AG10803 (cell line): ENCODE measurements at places on chromosomes 4 and X.

DNA sequence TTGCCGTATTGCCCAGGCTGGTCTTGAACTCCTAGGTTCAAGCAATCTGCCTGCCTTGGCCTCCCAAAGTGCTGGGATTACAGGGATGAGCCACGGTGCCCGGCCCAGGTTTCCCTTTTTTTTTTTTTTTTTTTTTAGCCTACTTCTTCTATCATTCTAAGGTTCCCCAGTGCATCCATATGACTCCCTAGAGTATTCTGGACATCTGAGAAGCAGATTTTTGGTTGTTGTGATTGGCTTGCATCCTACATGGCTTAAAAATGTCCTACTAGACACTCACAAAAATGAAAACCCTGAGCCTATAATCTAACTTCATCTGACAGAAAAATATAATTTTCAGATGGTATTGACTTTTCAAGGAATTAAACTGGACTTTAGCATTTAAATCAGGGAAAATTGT, 41.7 kb downstream of the SMIM14 start:
- no peak for DNase-seq

DNA sequence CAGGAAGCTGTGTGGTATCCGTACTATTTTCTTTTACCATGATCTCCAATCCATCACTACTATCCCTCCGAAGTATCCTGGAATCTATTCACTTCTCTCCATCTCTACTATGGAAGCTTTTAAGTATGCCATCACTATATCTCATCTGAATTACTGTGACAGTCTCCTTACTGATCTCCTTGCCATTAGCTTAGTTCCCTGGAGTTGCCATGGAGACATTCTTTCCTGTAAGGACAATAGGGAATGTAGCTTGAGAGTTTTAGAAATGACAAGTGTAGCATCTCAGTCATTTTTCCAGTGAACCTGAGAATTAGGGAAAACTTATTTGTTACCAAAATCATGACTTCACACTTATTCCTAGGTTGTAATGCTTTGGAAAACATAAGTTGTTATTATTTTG, 86.3 kb downstream of the HPGD start:
- no peak for DNase-seq

DNA sequence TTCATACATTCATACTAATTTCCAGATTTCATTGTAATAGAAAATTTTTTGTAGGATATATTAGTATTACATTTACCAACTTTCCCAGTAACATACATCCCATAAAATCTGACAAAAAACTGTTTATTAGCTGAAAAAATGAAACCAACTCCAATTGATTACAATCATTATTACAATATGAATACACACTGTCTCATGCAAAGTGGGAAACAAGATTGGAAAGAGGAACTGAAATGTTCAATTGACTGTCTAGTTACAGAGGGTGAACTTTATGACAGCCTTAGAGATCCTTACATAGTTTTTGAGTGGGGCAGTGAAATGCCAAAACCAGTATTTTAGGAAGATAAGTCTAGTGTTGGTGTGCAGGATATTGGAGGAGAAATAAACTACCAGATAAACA, 2.3 kb upstream of the AMBN start:
- DNase-seq, result no peak

DNA sequence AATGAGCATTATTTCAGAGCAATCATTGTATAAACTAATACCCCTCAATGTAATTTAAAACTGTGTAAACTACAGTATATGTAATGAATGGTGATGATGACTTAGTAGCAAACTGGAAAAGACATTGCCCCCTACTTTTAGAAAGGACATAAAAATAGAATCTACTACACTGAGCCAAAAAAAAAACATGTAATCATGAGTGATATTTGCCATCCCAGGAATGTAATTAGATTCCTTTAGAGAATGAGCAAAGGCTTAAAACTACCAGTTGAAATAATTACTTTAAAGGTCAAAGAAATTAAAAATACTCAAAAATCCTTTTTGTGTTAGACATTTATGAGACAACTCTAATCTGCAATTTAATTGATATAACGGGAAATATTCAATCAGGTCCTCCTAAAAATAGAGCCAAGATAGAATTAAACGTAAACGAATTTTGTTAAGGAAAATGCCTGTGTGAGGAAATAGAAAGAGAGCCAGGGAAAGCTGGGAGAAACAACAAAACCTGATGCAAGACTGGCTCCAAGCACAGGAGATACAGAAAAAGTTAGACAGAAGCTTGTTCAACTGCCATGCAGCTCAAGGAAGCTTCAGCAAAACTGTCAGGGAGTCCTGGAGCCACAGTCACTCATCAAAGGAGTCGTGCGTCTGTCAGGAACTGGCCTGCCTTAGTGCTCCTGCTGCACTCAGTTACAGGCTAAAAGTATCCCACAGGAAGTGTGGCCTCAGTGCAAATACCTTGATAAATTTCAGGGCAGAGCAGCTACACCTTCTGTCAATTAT, 655.7 kb upstream of the INTU start:
- no peak for DNase-seq

DNA sequence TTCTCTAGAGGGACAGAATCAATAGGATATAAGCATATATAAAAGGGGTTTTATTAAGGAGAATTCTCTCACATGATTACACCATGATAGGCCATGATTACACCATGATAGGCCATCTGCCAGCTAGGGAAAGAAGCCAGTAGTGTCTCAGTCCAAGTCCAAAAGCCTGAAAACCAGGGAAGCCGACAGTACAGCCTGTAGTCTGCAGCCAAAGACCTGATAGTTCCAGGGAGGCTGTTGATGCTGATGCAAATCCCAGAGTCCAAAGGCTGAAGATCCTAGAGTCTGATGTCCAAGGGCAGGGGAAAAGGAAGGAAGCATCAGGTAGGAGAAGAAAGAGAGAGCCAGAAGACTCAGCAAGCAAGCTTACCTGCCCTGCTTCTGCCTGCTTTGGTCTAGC, 411.3 kb upstream of the EMCN start:
- no peak for DNase-seq

DNA sequence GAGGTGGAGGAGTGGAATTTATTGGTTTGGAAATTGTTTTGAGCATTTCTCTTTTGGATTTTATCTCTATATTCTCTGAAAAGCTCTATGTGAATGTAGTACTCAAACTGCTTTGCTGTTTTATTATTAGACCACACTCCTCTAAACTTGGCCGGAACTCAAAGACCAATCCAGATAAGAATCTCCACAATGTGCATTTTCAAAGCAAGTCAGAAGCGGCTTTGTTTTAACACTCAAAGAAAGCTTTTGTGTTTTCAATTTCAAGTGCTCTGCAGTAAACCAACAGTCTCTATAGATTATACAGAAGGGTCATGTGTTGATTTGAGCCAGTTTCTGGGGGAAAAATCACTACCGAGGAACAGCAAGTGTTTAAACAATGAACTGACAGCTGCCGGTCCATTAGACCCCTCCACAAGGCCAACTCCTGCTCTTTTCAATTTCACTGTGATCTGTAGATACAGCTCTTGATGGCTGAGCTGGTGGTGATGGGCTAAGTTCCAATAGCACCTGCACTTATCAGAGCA, 79.4 kb downstream of the FTHL17 start:
- no peak for DNase-seq

- DNase-seq, result peak; percentile 17
These were observed 8.0 kb downstream of the MAN2B2 start for GRCh38 chr4:6582889-6583490.

- DNase-seq, result no peak
These were observed 155.6 kb downstream of the PPP4R3C start for GRCh38 chrX:27307546-27307945.

DNA sequence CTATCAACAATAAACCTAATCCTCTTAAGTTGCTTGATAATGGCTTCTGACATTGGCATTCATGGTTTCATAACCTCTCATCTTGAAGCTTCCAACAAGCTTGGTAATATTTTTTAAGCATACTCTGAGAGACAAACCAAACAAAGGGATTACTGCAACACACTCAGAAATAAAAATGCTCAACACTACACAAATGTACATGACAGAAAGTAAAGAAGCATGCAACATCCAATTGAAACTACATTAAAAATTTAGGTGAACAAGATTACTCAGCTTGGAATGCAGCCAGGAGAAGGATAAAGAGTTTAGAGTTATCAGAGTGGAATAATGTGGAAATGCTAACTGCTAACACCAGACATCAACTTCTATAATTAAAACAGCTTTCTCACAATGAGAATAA, 1136.6 kb upstream of the PABPC4L start:
- DNase-seq, result no peak

DNA sequence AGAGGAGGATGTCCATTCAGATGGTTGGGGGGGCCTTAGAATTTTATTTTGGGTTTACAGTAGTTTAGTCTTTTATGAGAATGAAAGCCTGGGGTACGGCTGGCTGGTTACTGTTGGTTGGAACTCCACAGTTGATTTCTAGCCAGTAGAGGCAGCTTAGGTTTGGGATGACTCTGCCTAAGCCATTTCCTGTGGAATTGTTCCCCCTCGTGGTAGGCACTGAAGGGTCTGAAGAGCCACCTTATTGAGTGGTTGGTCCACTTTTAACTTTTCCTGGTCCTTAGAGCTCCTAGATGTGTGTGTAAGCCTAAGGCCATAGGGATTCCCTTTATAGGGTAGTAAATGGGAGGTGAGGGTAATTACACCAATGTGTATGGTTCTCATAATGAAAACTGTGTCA, 19.7 kb downstream of the SPIN3 start:
- peak; percentile 5 for DNase-seq

DNA sequence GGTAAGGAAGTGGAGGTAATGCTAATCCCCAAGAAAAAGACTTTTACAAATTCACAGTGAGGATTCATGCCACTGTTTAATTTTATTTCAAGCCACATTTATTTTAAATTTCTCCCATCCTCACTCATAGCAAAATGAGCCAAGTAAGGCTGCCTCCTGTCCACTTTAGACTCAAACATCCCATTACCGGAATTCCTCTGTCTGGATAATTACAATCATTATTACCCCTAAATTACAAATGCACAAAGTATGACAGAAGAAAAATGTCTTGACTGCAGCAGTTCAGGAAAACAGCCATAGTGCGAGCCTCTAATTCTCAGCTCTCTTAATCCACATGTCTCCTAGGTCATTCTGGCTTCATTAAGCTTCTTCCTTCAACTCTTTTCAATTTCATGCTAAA, 57.0 kb downstream of the MAPK10 start:
- no peak for DNase-seq

DNA sequence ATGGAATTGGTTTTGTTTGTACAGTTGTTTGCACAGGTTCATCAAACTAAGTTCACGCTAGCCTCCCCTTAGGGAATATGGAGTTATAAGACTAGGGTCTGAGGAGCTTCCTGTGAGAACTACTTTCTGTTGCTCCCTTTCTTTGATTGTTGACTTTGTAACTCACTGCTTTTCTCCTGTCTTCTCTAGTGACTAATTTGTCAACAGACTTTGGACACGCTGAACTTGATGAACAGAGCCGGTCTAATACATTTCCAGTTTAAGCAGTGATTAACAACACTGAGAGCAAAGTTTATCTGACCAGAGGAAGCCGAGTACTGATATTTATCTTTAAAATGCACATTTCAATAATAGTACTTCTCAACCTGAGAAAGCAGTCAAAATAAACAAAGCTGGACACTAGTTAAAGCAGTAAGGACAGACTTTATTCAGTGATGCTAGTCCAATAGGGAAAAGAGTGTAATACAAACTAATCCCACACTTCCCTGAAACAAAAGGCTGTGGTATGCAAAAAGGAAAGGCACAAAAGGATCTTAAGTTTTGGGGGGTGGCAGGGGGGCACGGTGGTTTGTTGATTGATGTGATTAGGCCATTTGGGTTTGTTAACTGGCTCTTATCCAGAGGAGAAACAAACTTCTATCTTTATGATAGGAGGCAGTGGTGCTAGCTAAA, 2.7 kb upstream of the NUDT9 start:
- no peak for DNase-seq

- no peak for DNase-seq
These were observed 8.4 kb downstream of the SLC6A8 start for GRCh38 chrX:153696100-153696499.

DNA sequence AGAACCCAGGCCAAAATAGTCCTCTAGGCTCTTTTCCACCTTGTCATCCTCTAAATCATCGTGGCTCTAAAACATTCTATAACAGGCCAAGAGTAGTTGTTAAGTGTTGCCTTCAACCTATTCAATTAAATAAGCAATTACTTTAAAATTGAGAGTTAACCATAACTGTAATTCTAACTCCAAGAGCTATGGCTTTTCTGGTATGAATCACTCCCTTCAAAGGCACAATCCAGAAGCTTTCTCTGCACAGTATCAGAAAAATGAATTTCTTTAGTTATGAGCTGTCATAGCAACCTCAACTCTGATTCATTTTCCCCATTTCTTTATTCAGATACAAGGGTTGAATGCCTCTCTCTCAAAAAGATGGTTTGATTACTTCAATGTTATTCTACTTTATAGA, 21.7 kb downstream of the INPP4B start:
- DNase-seq, result no peak

GRCh38 chrX:2479420-2479780, 21.4 kb downstream of the DHRSX start:
- DNase-seq, result no peak

DNA sequence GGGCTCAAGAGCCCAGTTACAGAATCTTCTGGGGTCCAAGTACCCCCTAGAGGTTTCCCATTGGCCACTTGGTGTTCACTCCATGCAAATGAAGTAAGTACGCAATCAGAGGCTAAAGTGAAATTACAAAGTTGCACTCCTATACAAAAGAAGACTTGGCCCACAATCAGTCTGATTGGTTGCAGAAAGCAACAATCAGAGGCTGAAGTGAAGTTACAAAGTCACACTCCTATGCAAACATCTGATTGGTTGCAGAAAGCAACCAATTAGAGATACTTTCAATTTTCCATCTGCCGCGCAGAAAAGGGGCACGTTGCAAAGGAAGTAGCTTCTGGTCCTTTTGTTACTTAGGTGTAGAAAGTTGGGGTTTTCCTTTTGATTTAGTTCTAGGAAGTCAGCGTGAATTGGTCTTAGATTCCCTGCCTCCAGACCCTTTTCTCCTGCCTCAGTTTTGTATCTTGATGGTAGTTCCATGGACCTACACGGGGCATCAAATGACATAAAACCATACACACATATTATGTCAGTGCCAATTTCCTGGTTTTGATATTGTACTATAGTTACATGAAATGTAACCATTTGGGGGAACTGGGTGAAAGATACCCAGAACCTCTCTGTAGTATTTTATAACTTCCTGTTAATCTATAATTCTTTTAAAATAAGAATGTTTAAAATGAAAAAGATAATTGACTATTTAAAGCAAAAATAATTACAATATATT, 12.4 kb upstream of the PIN4 start:
- peak; percentile 38 for DNase-seq

- DNase-seq, result peak; percentile 42
These were observed 21.2 kb upstream of the SLC25A31 start for GRCh38 chr4:127708985-127709384.

GRCh38 chr4:77662396-77662795, 56.8 kb downstream of the CXCL13 start:
- DNase-seq, result no peak

- no peak for DNase-seq
These were observed 132.7 kb downstream of the THOC2 start for GRCh38 chrX:123600181-123600580.

GRCh38 chr4:89331197-89331596, 23.6 kb upstream of the GPRIN3 start:
- DNase-seq, result no peak

DNA sequence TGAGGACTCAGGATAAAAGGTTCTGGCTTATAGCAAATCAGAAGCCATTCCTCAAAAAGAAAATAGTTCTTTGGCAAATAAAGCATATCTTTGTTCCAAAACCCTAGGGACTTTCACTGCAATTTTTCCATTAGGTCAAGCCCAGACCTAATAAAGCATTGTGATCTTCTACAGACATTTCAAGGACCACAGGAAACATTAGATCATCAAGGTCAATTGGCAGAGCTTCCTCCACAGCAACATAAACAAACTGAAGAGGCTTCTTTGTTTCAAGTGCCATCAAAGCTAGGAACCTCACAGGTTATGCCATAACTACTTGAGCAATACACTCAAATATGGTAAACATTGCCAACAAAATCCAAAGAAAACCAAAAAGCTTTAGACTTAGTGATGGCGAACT, 144.9 kb downstream of the ANXA5 start:
- DNase-seq, result no peak
